Left lobe of liver (tissue), 2 donors: ENCODE measurements at places on chromosomes 2 and 18. TPM values are rescaled to one million over a fixed set of nuclear protein-coding genes. Genes with fewer than 3 reads are reported as not detected.

- DNase-seq: no peak
Observed at GRCh38 chr18:37343542-37343851, 222.1 kb downstream of the CELF4 start.

- no peak for DNase-seq
Observed at GRCh38 chr2:72116081-72116533, 31.6 kb downstream of the CYP26B1 start.

GRCh38 chr2:48946449-48947048 lies 191.0 kb upstream of the LHCGR start:
- DNase-seq: peak; percentile 68

- DNase-seq: no peak
Observed at GRCh38 chr18:11071300-11071699, 78.1 kb downstream of the PIEZO2 start.

DNA sequence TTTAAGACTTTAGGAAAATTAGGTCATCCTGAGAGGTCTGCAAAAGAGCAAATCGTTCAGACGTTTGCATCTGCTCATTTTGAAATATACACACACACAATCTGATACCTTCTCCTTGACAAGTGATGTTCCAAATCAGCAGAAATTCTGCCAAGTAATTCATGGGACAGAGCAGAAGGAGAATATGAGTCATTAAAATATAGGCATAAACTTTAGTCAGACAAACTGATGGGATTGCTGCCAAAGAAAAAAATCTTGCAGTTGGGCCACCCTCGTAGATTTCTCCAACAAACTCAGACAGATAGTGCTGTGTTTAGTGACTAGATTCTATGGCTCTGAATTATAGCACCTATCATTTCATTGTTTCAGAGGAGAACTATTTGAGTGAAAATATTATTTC lies 336.3 kb downstream of the NYAP2 start:
- DNase-seq: no peak

- DNase-seq: no peak
Observed at GRCh38 chr2:176763851-176764404, 448.7 kb upstream of the HNRNPA3 start.

The TIA1 gene
- total RNA-seq: 45.1 TPM
